ENCODE measurements at places on chromosomes 1 and 21.
A peak's percentile ranks its signal among the peaks of the same experiment; 100 is the strongest.

- DNase-seq = no peak
Measured at GRCh38 chr1:30516485-30516858, 206.9 kb downstream of the MATN1 start.

DNA sequence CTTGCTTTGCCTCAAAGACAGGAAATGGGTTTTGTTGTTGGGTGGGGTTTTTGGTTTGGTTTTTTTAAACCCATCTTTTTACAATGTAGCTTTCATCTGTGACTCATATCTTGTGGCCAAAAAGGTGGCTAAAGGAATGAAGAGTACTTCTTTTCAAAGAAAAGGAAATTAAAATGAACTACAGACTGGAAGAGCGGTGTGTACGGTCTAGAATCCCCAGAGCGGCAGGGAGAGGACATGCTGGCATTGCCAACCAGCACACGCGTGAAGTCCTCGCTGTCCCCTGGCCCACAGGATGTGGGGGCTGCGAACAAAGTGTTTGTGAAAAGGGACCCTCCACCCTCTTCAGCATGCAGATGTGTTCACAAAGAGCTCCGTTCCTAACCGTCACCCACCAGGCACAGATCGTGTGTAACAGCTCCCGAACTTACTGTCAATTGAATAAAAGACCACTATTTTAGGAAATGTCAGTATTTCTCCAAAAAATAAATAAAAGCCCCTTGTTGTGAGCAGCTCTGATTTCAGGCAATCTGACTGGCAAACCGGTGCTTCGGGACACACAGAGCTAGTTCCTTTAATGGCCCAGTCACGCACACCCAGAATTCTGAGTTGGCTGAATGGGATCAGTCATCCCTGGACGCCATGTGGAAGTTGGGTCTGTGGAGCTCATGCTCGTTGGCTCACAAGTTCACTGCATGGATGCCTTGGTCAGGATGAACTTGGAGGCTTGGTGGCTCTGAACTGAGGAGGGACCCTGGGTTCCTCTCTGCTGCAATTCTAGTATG is 602.9 kb downstream of the NPHP4 start:
- DNase-seq = no peak

- DNase-seq = no peak
Measured at GRCh38 chr1:53519421-53519820, 60.2 kb downstream of the DMRTB1 start.

DNA sequence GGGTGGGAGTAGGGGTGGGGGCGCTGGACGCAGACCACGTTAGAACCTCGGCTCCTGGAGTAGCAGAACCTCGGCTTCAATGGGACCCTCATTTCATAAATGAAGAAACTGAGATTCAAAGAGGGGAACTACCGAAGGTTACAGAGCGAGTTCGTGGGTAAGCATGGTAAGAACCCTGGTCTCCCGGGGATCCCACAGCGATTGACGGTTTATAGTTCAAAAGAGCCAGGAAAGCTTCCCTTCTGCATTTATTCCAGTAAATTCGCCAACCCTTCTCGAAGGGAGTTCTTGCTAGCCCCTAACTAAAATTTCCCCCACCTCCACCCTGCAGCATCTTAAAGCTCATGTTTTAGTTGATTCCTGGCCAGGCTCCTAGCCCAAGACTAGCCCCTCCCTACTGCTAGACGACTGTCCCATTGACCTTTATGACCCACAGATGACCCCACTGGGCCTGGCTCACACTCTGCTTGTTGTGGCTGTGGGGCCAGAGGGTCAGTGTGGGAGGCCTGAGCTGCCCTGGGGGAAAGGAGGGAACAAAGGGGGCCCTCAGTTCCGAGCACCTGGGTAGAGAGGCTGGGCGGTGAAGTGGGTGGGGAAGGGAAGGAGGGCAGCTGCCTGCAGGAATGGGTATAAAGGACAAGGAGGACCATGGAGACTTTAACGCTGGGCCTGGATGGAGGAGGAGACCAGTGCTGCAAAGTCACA is 558 bp upstream of the KIF21B start:
- DNase-seq = no peak

DNA sequence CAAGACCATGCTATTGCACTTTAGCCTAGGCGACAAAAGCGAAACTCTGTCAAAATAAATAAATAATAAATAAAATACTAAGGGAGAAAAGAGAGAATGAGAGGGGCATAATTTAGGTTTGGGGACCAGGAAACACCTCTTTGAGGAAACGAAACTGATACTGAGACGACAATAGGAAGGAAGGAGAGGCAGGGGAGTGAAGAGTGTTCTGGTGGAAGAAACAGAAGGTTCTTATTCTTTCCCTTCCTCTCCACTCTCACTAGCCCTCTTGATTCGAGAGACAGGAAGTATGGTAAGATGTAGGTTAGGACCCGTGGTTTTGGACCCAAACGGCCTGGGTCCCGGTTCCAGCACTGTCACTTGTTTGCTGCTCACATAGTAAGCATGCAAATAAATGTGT is 1.6 kb upstream of the NKAIN1 start:
- no peak for DNase-seq

DNA sequence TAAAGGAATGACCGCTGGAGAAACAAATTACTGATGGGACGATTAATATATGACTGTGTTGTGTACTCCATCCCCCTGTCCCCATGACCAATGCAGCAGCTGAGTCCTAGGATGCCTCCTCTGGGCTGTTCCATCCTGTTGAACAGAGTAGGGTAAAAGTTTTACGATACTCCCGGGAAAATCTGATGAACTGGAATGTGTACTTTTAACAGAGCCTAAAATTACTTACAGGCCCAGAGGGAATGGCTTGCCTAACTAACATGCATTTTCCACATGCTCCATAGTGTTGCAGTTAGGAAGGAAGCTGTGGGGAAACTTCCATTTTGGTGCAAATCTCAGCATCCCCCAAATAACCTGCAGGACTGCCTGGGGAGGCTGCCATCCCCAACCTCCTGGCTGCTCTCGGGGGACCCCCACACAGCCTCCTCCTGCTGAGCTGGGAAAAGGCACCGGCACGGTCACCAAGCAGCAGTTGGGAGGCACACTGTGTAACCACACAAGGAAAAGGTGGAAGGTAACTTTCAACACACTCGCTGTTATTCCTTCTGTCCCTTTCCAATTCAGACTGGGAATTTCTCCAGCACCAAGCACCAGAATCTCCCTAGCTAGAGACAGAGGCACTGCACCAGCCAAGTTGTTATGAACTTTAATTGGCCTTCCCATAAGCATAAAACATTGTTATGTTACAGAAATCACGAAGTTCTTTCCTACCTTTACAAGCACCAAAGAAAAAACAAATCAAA is 97.2 kb downstream of the BCAR3 start:
- DNase-seq = no peak

- DNase-seq = no peak
Measured at GRCh38 chr1:226886122-226886901, 15.9 kb downstream of the PSEN2 start.

DNA sequence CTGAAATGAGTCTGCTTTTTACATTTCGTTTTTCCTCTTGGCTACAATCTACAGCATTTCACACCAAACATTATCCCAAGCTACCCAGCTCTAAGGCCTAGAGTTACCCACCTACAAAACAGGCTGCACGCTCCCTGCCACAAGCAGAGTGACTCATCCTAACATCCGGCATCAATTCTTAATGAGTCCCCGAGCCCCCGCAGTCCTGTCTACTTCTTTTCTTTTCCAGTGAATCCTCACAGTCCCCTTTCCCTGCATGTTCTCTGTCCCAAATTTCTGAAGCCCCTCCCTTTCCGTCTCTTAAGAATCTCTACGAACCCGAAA is 650 bp downstream of the PCNX2 start:
- peak; percentile 7 for DNase-seq

- no peak for DNase-seq
Measured at GRCh38 chr1:26162220-26162709, 3.4 kb downstream of the FAM110D start.

DNA sequence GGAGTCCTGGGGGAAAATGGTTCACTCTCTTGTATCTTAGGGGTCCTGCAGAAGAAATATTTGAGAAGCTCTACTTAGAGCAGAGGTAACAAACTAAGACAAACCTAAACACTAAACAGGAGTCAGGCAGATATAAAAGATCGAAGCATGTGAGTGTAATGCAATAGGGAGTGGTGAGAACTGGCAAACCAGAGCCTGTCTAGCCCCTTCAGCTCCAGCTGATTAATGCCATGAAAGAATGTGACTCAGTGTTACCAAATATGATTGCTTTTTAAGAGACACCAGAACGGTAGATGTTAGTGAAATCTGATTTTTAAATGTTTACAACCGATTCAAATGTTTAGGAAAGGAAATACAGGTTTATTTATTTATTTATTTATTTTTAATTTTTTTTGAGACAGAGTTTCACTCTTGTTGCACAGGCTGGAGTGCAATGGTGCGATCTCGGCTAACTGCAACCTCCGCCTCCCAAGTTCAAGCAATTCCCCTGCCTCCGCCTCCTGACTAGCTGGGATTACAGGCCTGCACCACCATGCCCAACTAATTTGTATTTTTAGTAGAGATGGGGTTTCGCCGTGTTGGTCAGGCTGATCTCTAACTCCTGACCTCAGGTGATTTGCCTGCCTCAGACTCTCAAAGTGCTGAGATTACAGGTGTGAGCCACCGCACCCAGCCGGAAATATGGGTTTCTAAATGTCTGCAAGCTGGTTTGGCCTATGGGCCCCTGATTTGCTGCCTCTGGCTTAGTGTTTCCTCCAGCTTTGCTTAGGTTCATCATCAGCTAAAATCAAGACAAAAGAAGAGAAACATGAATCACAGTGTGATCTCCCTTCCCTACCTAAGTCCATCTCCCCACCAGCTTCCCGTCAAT is 12.2 kb downstream of the TXNIP start:
- no peak for DNase-seq

GRCh38 chr1:26780344-26780957 is 7.3 kb upstream of the PIGV start:
- no peak for DNase-seq

- DNase-seq = no peak
Measured at GRCh38 chr1:152089014-152089674, at the start of gene TCHHL1. Gene TCHHL1, minus strand, starts transcription at chr1:152089064. Its CDS starts 921 bp downstream, at chr1:152088143.

GRCh38 chr1:30886710-30887428 is 21.7 kb downstream of the SDC3 start:
- no peak for DNase-seq

- DNase-seq = no peak
Measured at GRCh38 chr1:160837558-160838205, 25.0 kb downstream of the CD244 start.

- no peak for DNase-seq
Measured at GRCh38 chr1:185049670-185050069, 4.3 kb downstream of the RNF2 start.

GRCh38 chr1:114345930-114346479 is 165.0 kb downstream of the TRIM33 start:
- peak; percentile 45 for DNase-seq

DNA sequence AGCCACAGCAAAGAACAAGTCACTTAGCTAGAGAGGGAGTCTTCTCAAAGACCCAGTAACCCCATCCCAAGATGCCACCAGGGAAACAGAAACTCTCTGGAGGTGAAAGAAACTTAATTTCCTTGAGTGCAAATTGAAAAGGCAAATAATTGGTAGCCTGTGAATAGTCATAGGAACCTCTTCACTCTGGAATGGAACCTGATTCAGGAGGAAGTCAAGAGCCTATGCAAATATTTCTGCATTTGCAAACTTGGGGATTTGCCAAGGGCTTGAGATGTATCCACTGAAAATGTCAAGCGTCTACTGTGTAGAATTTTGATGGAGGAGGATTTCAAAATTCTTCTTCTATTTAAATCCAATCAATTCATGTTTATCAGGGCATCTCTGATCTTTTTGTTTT is 5.7 kb downstream of the HIVEP3 start:
- no peak for DNase-seq

GRCh38 chr1:170213596-170213995 is 67.8 kb downstream of the NTMT2 start:
- DNase-seq = no peak

DNA sequence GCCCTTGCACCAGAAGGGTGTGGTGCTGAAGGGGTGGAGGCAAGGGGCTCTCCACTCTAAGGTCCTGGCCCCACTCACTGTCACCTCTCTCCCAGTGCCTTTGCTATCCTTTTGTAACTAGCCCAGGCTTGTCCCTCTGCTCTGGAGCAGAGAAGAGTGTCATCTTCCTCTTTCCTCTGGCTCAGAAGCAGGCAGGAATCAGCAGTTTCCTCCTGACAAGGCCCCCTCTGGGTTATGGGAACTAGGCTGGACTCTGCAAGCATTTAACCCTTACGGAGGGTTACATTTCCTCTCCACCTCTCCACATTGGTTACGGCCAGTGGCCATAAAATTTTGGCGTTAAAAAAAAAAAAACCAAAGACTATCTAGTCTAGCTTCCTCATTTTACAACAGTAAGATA is 30.4 kb downstream of the PLXNA2 start:
- DNase-seq = no peak

GRCh38 chr21:28633839-28634555 is 358.7 kb downstream of the LTN1 start:
- DNase-seq = no peak

GRCh38 chr1:233277637-233278606 is 17.6 kb downstream of the PCNX2 start:
- no peak for DNase-seq

GRCh38 chr1:58848818-58849411 is 65.1 kb upstream of the JUN start:
- no peak for DNase-seq

DNA sequence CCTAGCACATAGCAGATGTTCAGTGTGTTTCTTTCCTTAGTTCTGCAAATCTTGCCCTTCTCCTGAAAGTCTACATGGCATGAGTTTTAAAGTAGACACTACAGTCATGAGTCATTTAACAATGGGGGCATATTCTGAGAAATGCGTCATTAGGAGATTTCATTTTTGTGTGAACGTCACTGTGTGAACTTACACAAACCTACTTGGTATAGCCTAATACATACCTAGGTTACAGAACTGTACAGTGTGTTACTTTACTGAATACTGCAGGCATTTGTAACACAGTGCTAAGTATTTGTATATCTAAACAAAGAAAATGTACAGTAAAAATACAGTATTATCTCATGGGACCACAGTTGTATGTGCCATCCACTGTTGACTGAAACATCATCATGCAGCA is 10.0 kb downstream of the TTF2 start:
- no peak for DNase-seq

GRCh38 chr1:10368194-10368593 is 30.7 kb upstream of the PGD start:
- no peak for DNase-seq

- DNase-seq = peak; percentile 90
Measured at GRCh38 chr1:89524369-89525168, at the start of gene LRRC8B. Gene LRRC8B, plus strand, starts transcription at chr1:89524829. Its CDS starts 57,822 bp downstream, at chr1:89582651.

- no peak for DNase-seq
Measured at GRCh38 chr1:55331351-55331750, 116.2 kb upstream of the USP24 start.

GRCh38 chr1:17881761-17882160 is 126.6 kb downstream of the ACTL8 start:
- no peak for DNase-seq
